NCI-H1092 (cell line): ENCODE measurements at places on chromosomes 11 and 22.

DNA sequence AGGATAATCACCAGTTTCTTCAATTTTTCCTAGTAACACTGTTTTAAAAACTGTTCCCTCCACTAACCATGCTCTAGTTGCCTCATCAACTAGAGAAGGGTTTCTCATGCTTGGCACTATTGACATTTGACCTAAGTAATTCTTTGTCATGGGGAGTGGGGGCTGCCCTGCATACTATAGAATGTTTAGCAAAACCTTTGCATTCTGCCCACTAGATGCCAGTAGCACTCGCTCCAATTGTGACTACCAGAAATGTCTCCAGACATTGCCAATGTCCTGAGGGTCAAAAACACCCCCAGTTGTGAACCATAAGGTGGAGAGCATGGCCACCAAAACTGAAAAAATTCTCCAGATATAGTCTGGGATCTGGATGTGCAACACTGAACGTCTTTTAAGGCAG is 27.6 kb upstream of the BMAL1 start:
- DNase-seq = no peak

DNA sequence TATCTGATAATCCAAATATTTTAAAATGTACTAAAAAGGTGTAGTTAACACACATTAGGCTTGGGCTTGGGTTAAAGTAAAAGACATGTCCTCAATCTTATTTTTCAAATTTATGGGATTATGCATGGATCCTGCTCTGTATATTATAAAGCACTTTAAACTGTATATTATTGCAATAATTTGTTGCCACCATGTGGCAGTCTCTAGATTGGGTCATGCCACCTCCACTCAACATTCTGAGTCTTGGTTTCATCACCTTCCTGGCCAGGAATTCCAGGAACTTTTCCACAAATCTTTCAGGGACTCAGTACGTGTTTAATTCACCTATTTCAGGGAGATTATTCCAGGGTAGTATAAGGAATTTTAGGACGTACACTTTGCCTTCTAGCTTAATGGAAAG is 695.5 kb downstream of the FAM181B start:
- DNase-seq = no peak

- no peak for DNase-seq
Measured at GRCh38 chr11:76203131-76203925, 3.0 kb downstream of the WNT11 start.

- no peak for DNase-seq
Measured at GRCh38 chr11:84465040-84465439, 1162.1 kb downstream of the DLG2 start.

DNA sequence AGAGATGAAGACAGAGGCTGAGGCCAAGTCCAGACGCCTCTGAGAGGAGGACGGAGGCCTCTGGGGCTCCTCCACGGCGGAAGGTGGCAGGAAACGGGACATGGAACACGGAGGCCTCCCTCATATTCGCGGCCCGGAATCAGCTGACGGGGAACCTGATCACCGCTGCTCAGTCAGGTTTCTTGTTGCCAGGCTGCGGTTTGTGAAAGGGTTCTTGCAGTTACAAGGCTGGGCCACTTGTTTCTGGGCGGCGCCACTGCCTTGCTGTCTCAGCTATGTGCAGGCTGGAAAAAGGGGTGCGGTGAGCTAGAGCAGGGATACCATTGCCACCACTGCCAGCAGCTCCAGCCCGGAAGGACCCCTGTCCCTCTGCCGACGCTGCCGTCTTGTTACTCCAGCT is 10.0 kb upstream of the MMP1 start:
- no peak for DNase-seq

DNA sequence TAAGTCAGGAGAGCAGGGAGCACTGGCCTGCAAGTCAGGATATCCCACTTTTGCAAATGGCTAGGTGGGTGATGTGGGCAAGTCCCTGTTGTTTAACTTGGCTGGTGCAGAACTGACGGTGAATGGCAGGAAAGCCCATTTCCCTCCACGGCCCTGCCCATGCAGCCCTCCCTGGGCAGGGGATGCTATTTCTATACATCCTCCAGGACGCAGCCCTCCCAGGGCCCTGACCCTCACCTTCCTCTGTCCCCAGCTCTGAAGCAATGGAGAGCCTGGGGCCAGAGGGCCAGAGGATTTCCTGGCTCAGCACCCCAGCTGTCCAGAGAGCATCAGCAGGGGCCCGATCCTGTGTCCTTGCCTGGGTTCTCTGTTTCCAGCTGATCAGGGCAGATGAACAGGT is 91.3 kb downstream of the TSPAN18 start:
- no peak for DNase-seq

DNA sequence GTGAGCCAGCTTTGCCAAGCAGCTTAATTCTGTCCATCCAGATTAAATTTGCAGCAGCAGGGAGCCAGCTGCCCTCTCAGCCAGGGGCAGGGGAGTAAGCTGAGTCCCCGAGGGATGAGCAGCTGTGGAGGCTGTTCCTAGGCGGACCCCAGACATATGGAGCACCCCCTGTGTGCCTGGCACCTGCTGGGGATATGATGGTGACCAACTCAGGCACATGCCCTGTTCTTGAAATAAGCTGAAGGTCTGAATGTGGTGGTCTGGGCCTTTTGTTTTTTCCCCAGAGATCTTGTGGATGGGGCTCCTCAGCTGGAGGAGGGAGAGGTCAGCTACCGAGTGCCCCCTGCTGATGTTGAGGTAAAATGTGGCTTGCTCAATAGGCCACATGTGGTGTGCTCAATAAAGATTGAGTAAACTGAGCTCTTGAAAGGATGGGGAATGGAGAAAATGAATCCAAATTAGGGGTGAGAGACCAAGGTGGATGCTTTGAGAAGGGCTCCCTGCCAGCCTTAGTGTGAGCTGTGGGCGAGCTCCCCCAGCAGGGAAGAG is 103.3 kb upstream of the NNMT start:
- no peak for DNase-seq

- DNase-seq = no peak
Measured at GRCh38 chr11:2992997-2993325, 832 bp upstream of the NAP1L4 start.

DNA sequence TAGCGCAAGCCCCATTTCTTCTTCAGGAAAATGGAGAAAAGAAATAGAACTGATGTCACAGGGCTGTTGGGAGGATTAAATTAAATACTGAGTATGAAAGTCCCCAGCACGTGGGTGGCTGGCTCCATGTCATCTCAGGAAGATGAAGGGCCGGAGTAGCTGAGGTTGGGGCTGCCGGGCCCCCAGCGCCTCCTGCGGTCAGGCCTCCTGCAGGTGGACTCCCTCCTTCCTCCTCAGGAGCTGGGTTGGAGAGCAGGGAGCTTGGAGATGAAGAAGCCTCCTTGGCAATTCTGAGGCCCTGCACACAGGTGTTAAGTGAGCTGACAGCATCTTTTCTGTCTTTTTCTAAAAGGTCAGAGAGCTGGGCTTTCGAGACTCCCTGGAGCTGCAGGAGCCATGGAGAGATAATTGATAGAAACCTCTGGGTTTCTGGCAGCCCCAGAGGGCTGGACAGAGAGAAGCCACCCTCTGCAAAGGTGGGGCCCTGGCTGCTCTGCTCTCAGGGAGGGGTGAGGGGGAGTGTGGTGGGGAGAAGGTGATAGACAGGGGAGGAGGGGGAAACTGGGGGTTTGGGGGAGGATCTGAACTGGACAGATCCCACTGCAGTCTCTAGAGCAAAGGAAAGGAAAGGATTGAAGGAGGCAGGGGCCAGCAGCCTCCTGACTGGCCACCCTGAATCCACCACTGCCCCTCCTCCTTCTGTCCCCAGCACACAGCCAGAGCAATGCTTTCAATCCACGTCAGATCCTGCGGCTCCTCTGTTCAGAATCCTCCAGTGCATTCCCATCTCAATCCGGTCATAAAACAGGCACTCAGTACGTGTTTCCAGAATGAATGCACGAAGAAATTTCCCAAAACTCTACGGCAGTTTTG is 210.8 kb downstream of the CEP164 start:
- DNase-seq = no peak

- DNase-seq = no peak
Measured at GRCh38 chr11:127226949-127227348, 226.4 kb upstream of the KIRREL3 start.

DNA sequence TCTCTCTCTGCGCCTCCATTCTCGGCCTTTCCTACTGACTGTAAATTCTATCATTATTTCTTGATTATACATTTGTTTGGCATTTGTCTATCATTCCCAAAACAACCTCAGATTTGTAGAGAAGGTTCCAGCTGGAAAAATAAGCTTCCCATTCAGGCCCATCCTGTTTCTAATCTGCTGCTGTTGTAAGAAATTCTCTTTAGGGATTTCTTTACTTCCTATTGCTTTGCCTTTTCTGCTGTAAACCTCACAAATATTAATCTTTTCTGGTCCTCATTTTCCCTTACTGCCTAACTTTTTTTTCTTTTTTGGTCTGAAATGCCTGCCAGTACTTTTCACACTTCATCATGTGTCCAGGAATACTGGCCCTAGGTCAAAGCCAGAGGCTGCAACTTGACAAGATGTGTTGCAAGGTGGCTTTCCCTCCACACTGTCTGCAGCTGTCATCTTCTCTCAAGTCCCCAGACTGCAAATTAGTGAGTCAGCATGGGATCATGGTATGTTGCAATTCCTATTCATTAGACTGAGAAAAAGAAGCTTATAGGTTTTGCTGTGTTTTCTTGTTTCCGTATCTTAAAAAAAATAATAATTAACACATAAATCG is 858.7 kb upstream of the CHORDC1 start:
- no peak for DNase-seq

DNA sequence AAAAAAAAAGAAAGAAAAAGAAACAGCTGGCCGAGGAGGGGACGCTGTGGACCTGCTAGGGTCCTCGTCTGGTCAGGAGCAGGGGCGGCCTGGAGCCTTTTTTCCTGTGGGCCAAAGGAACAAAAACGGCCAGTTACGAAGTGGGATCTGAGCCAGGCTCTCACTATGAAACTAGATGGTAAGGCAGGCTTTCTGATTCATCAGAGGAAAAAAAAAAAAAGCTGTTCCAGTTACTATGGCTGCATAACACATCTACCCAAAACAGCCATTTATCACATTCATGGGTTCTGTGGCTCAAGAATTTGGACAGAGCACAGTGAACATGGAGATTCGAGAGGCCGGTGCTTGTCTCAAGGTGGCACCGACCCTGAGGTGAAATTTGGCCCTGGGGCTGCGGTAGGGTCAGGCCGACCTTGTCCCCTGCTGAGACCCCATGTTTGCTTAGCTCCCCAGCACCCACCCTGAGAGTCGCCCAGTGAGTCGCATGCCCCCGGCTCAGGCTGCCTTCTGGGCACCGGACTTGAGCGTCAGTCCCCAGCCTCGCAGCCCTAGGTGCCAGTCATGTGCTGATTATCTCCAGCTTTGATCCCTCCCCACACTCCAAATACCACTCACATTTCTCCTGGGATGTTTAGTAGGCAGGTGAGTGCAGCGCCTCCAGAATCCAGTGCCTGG is 34.2 kb downstream of the MRGPRD start:
- DNase-seq = no peak

DNA sequence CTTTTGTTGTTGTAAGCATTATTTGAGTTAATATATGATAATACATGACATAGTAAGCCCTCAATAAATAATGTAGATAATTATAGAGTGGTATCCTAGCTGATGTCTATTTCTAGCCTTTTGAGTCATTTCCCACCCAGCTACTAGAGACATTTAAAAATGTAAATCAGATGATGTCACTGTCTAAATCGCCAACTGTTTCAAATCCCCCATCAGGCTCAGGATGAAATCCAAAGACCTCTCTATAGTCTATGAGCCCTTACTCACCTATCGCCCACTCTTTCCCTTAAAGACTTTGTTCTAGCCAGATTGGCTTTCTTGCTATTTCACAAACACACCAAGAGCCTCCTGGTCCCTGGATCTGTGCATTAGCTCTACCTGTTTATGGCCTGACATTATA is 135.4 kb upstream of the PLET1 start:
- DNase-seq = no peak

DNA sequence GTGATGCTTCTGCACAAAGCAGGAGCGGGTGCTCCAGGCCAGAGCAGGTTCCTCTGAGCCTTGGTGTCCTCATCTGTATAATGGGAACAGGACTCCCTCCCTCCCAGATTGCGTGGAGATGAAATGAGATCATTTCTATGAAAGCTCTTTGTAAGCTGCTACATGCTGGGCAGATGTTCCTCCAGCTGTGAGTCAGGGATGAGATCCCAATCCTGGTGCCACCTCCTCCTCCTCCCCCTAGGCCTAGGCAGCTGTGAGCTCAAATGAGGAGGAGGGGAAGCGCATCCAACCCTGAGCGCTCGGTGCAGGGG is 7.0 kb upstream of the CABP2 start:
- DNase-seq = no peak

GRCh38 chr22:17957693-17958092 is 66.7 kb downstream of the MICAL3 start:
- no peak for DNase-seq

- no peak for DNase-seq
Measured at GRCh38 chr22:41820447-41820846, 12.5 kb upstream of the SREBF2 start.

GRCh38 chr11:106087815-106088435 is 10.5 kb downstream of the AASDHPPT start:
- peak; percentile 7 for DNase-seq
